ENCODE measurements at places on chromosomes 13 and 19.

DNA sequence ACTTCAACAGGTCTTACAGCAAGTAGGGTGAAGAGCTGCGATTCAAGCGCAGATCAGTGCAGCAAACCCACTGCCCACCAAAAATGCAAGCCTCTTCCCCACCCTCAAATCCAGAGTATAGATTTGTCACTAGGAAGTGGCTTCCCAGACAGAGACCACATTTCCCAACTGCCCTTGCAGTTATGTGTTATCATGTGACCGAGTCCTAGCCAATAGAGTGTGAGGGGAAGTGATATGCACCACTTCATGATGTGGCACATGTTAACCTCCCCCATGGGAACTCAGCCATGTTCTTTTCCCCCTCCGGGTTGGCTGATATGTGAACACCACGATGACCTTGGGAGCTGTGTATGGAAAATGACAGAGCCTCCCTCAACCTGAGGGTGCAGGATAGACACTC is 50.8 kb downstream of the MBD3L2B start:
- DNase-seq = no peak

DNA sequence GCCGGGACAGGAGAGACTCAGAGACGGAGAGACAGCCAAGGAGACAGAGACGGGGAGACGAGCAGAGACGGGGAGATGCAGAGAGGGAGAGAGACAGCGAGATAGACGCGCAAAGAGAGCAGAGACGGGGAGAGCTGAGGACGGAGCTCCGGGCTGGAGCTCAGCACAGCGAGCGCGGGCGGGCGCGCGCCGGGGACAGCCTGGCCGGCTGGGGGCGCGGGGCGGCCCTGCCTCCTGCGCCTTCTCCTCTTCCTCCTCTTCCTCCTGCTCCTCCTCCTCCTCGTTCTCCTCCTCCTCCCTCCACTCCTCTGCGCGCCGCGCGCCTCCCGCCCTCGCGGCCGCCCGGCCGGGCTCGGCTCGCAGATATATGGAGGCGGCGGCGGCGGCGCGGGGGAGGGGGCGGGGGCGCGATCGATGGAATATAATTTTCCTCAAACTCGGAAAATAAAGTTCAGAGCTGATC is at the start of gene ERFL:
TSS of gene ERFL (minus strand) at position 229 of the 463 bp plus-strand sequence. CDS start 15,530 bp downstream, outside the sequence.
- no peak for DNase-seq

- DNase-seq = no peak
Measured at GRCh38 chr13:84651705-84652104, 769.4 kb upstream of the SLITRK1 start.

DNA sequence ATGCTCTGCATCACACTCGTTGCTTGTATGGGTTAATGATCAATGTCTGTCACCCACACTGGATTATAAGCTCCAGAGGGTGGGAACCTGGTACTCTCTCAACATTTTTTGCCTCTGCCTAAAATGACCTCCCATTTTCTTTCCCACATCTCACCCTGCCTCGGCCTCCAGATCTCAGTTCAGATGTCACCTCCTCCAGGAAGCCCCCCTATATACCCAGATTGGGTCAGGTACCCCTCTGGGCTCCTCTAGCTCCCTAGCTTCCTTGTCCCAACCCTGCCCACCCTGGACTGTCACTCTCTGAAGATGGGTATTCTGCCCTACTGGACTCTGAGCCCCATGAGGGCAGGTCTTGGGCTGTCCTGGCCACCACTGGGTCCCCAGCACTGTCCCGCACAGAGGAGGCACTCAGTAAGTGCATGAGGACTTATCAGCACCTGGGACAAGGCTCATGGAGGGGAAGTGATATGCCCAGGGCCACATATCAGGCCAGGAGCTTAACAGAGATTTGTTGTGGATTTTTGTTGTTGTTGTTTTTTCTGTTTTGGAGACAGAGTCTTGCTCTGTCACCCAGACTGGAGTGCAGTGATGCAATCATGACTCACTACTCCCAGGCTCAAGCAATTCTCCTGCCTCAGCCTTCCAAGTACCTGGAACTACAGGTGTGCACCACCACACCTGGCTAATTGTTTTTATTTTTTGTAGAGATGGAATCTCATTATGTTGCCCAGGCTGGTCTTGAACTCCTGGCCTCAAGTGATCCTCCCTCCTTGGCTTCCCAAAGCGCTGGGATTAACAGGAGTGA is 23.8 kb downstream of the PRKD2 start:
- no peak for DNase-seq

- DNase-seq = no peak
Measured at GRCh38 chr13:36207672-36208071, 6.7 kb downstream of the SOHLH2 start.

DNA sequence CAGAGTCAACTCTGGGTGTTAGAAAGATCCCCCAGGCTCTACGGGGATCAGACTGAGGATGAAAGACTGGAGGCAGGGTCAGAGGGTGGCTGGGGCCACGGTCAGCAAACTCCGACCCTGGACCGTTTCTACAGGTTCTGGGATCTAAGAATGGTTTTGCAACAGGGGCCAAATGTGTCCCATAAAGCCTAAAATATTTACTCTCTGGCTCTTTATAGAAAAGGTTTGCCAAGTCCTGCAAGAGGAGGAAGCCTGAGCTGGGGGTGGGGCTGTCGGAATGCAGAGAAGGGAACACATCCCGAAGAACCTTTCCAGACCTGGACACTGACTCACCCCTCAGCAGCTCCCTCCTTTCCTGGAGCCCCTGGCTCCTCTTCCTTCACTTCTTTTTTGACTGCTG is 20.7 kb downstream of the LIG1 start:
- no peak for DNase-seq

- DNase-seq = no peak
Measured at GRCh38 chr13:66714795-66715194, 515.3 kb downstream of the PCDH9 start.

DNA sequence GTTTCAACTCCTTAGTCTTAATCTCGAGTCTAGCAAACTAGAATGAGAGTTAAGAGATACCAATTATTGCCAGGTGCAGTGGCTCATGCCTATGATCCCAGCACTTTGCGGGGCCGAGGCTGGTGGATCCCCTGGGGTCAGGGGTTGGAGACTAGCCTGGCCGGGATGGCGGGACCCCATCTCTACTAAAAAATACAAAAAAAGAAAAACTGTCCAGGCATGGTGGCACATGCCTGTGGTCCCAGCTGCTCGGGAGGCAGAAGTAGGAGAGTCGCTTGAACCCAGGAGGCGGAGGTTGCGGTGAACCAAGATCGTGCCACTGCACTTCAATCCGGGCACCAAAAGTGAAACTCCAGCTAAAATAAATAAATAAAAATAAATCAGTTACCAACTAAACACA is 1119.5 kb upstream of the ATXN8OS start:
- no peak for DNase-seq

GRCh38 chr13:73593199-73593765 is 534.5 kb downstream of the KLF5 start:
- no peak for DNase-seq

- DNase-seq = peak; percentile 4
Measured at GRCh38 chr13:87671031-87671752, at the start of gene SLITRK5. TSS of gene SLITRK5 (plus strand) at chr13:87671371. CDS start at chr13:87675389, 4,018 bp downstream.

GRCh38 chr13:41061914-41062837 is 867 bp downstream of the WBP4 start:
- peak; percentile 17 for DNase-seq

GRCh38 chr13:38862443-38862842 is 128.2 kb downstream of the STOML3 start:
- DNase-seq = no peak

DNA sequence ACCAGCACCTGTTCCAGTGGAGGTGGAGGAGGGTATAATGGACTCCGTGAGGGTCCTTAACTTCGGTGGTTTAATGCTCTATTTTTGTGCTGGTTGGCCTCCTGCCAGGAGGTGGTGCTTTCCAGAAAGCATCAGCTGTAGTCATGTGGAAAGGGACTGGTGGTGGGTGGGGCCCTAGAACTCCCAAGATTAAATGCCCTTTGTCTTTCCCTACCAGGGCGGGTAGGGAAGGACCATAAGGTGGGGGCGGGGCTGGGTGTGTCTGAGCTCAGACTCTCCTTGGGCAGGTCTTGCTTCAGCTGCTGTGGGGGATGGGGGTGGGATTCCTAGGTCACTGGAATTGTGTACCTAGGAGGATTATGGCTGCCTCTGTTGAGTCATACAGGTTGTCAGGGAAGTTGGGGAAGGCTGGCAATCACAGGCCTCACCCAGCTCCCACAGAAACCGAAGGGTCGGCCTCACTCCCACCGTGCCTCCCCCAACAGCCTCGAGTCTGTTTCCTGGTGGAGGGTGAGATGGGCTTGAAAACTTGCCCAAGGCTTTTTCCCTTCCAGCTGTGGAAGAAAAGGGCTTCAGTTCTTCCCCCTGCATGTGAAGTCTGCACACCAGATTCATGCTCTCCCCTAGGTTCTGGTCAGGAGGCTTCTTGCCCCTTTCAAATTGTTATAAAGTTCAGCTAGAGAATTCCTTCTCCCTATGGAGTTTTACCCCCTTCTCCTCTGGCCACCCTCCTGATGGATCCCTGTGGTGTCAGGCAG is 60.3 kb upstream of the CLDN10 start:
- DNase-seq = no peak

- DNase-seq = no peak
Measured at GRCh38 chr13:46720189-46720588, 76.8 kb downstream of the ESD start.

DNA sequence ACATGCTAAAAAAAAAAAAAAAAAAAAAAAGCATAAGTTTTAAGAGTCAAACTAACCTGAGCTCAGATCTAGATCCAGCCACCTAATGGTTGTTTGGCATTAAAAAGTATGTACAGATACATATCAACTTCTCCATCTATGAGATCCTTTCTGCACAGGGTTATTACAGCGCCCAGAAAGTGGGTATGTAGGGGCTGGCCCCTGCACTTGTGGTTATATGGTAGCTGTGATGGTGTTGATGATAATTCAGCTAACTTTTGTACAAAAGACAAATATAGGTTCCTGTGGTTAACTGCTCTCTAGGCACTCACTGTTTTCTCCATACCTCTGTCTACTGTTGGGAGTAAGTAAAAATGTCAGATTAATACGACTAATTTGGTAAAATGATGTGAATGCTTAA is 81.7 kb downstream of the TNFRSF19 start:
- DNase-seq = no peak

GRCh38 chr19:7426986-7427385 is 61.8 kb downstream of the PEX11G start:
- DNase-seq = no peak

DNA sequence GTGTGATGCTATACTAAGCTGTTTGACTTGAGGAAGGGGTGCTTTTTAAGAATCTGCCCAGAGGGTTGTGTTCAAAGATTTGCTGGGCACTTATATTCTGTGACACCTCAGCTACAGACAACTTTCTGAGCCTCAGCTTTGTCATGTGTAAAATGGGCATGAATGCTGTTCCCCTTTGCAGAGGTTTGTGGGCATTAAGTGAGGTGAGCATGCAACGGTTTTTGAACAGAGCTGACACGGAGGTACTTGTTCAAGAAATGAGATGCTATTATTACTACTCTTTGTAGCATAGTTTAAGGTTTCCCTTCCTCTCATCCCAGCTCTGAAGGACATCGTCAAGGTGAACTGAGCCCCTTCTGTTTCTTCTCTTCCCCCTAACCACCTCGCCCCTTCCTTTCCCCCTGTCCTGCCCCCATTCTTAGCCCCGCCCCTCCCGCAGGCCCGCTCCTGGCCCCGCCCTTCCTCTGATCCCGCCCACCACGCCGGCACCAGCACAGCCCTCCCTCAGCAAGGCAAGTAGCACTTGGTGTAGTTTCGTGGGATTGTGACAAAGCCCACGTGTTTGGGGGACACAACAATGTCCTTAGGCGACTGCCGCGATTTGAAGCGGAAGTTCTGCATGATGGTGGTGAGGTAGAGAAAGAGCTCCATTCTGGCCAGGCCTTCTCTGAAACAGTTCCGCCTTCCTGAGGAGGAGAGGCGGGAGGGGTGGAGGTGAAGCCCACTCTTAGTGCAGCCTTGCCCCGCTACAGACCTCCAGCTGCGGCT is 26.1 kb upstream of the CYP2A7 start:
- no peak for DNase-seq

DNA sequence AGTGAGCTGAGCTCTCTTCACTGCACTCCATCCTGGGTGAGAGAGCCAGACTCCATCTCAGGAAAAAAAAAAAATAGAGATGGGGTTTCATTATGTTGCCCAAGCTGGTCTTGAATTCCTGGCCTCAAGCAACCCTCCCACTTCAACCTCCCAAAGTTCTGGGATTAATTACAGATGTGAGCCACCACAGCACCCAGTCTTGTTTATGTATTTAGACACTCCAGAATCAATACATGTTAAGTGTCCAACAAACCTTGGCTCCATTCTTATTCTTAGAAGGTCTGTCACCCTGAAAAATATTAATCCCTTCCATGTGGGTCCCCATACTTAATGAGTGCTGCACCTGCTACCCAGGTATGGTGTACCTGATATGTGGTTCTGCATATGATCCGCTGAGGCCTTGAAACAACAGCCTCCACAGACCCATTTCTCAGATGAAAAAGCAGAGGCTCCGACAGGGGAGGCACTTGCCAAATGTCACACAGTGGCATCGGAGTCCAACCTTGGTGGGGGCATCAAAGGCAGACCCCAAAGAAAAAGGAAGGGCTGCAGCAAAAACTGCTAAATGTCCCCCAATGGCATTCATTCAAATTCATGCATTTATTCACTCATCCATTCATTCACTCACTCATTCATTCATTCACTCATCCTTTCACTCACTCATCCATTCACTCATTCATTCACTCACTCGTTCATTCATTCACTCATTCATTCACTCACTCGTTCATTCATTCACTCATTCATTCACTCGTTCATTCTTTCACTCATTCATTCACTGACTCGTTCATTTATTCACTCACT is 16.7 kb downstream of the TICAM1 start:
- DNase-seq = no peak

DNA sequence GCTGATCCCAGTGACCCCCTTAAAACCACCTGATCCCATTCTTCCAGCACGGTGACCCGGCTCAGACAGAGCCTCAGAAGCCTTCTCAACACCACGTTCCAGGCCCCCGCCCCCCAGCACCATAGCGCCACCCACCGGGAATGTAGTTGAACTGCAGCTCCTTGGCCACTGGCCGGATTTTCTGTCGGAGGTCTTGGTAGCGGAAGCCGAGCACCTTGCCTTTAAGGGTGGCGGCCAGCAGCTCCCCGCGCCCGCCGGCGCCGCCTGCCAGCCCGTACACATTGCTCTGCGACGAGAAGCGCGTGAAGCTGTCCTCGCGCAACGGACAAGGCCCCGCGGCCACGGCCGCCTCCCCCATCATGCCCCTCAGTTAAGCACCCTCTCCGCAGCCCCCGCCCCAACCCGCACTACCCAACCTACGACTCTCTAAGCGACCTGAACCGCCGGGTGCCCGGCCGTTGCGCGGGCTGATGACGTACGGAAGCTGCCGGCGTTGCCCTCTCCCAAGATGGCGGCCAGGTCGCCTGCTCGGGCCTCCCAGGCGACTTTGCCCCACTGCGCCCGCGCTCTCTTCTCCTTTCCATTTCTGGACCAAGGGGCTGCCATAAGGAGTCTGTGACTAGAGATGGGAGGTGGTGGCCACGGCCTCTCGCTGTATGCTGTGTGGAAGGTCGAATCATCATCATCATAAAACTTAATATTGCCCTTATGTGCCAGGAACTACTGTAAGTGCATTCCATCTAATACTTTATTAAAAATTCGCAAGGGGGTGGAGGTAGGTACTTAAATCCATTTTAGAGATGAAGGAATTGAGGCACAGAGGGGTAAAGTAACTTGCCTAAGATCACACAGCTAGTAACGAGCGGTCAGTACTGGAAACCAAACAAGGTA is at the start of gene KPTN:
TSS of gene KPTN (minus strand) at position 420 of the 891 bp plus-strand sequence. CDS start at position 361, 59 bp downstream.
- peak; percentile 81 for DNase-seq

- no peak for DNase-seq
Measured at GRCh38 chr13:21616205-21616866, 12.4 kb upstream of the MICU2 start.

Data from NCI-H2107 (cell line).